ENCODE measurements at places on chromosomes 1 and 21.
A peak's percentile ranks its signal among the peaks of the same experiment; 100 is the strongest.

GRCh38 chr1:67316918-67317317 is 9.2 kb downstream of the IL12RB2 start:
- DNase-seq, result no peak

- DNase-seq, result no peak
Observed at GRCh38 chr1:9265968-9266367, 26.7 kb upstream of the SPSB1 start.

DNA sequence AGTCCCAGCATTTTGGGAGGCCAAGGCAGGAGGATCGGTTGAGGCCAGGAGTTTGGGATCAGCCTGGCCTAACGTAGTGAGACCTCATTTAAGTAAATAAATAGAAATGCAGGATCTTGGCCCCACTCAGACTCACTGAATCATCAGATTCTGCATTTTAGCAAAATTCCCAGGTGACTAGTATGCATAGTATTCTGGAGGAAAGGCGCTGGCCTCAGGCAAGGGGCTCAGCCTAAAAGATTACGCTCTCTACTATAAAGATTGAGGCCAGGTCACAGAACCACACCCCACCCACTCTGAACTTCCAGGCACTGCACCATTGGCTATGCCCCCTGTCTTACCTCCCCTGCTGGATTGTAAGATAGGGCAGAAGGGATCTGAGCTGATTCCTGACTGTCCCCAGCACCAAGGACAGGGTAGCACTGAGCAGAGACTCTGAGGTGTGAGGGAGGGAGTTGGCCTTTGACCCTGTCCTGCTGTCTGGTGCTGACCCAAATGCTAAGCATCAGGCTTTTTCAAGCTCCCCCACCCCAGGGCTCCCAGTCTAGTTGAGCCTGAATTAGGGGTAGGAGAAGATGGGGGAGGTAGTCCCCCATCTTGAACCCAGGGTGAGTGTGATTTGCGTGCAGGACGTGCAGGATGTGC is 2.7 kb downstream of the FOXE3 start:
- no peak for DNase-seq

- DNase-seq, result no peak
Observed at GRCh38 chr1:39488012-39488545, 3.4 kb upstream of the BMP8A start.

- DNase-seq, result no peak
Observed at GRCh38 chr1:176770066-176770465, 307.1 kb downstream of the PAPPA2 start.

- no peak for DNase-seq
Observed at GRCh38 chr1:203643213-203644045, 16.8 kb downstream of the ATP2B4 start.

- DNase-seq, result no peak
Observed at GRCh38 chr1:96688767-96689166, 32.8 kb upstream of the PTBP2 start.

DNA sequence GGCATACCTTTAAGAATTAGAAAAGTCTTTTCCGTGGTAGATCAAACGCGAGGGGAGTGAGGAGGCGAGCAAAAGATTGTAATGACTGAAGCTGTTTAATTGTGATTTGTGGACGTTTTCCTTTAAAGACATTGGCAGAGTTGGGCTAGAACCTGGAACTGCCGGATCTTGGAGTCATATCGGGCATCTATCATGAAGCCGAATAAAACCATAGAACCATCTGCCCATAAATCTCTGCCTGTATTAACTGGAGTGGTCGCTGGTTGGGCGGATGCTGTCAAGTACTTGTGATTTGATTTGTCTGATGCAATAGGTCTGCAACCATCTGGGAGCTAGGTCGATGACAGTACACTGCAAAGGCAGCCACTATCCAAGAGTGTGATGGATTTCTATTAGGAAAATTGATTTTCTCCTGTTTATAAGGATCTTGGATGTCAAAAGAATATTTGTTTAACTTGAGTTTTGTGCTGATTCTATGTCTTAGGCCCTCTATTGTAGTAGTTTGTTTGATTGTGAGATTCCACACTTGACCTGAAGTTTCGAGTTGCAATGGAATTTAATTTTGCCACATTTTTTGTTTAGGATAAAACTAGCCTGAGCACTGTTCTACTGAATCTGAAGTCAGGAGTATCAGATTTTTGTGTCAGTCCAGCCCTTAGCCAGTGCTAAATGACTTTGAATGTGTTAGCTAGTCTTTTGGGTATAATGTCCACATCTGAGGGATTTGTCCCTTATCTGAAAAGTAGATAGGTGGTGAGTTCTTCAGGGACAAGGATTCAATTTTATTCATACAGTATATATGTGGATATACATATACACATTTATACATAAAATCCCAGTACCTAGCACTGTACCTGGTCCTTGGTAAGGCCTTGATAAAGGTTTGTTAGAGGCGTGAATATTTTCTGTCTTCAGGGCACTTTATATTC is 1.2 kb downstream of the SARS1 start:
- DNase-seq, result peak; percentile 40

GRCh38 chr1:100206301-100206700 is 28.2 kb upstream of the LRRC39 start:
- DNase-seq, result no peak

DNA sequence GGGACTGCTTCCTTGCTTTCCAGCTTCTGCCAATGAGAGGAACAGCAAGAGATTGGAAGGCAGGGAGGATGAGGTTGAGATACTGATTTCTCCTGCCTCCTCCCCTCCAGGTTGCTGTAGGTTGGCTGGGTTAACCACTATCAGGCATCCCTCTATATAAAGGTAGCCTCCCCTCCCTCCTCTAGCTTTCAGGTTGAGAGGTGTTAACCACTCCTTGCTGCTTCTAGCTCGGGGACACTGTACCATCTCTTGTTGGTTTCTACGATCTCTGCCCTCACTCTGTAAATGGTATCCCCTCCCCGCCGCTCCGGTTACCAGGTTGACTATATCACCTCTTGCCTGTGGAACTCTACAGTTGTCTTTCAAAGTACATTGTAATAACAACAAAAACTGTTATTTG is 16.7 kb downstream of the LPAR3 start:
- no peak for DNase-seq

DNA sequence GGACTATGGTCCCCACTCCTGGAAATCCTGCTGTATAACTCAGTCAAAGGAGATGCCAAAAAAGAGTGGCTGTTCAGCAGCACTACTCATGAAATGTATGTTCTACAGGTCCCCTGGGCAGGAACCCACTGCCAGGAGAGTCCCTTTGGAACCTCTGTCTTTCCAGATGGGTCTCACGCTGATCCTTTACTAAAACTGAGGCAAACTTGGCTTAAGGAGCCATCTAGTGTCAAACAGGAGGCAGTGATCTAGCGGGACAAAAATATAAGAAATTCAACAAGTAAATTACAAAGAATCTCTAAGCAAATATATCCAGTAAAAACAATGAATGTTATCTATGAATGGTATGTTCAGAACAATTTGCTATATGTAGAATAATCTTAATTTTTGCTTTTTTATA is 80.5 kb upstream of the PRMT6 start:
- no peak for DNase-seq
